ENCODE measurements at places on chromosomes 2 and 18.

DNA sequence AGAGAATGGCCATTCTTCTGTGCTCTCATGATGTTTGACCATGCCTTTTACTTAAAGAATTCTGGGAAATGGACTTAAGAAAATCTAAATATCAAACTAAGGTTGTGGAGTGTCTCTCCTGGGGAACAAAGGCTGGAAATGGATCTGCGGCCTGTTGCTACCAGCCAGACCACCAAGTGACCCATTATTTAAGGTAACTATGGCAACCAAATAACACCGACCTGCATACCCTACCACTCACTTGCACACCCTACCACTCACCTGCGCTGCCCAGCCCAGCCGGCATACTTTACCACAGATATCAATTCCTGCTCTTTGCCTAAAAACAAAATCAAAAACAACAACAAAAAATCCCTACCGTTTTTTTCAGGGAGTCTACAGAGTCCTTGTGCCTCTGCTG is 203.2 kb downstream of the NBAS start:
- DNase-seq = no peak

DNA sequence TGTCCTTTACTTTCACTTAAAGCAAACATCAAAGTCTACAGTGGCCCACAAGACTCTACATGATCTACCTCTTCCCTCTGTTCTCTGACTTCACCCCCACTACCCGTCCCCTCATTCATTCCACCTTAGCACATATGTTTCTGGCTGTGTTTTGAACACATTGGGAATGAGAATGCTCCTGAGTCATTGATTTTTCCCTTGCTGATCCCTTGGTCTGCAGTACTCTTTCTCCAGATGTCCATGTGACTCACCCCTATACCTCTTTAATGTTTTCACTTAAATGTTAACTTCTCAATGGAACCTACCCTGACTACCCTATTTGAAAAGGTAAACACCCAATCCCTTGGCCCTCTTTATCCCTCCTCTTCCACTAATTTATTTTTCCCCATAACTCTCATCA is 30.7 kb upstream of the FRZB start:
- DNase-seq = no peak

- DNase-seq = no peak
These were observed at the start of gene NPAS2 for GRCh38 chr2:100819370-100820272. TSS of gene NPAS2 (plus strand) at chr2:100820139. CDS start at chr2:100904755, 84,616 bp downstream.

DNA sequence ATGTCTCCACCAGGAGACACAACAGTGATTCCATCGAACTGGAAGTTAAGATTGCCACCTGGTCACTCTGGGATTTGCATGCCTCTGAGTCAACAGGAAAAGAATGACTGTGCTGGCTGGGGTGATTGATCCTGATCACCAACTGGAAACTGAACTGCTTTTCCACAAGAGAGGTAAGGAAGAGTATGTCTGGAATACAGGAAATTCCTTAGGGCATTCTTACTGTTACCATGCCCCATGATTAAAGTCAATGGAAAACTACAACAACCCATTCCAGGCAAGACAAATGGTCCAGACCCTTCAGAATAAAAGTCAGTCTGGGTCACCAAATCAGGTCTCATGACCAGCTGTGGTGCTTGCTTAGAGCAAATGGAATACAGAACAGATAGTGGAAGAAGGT is 12.0 kb upstream of the DDX1 start:
- no peak for DNase-seq

GRCh38 chr2:67671464-67672450 is 274.6 kb downstream of the ETAA1 start:
- DNase-seq = no peak

- no peak for DNase-seq
These were observed at the start of gene ADCYAP1 for GRCh38 chr18:904218-905090. TSS of gene ADCYAP1 (plus strand) at chr18:904871. CDS start at chr18:905387, 516 bp downstream.

DNA sequence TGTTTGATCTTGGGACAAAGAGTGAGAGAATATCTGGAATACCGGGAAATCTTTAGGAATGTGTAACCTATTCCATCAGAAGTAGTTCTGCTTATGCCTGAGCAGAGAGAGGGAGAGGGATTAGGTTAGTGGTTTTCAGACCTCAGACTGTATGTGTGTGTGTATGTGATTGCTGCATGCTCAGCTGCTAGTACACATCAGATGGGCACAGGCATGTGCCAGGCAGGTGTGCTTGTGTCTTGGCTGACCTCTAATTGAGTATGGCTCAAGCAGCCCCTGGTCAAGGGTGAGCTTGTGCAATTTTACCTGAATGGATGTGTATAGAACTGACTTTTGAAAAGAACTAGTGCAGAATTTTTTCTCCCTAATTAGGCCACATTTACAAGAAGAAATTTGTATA is 91.2 kb downstream of the INSIG2 start:
- no peak for DNase-seq

DNA sequence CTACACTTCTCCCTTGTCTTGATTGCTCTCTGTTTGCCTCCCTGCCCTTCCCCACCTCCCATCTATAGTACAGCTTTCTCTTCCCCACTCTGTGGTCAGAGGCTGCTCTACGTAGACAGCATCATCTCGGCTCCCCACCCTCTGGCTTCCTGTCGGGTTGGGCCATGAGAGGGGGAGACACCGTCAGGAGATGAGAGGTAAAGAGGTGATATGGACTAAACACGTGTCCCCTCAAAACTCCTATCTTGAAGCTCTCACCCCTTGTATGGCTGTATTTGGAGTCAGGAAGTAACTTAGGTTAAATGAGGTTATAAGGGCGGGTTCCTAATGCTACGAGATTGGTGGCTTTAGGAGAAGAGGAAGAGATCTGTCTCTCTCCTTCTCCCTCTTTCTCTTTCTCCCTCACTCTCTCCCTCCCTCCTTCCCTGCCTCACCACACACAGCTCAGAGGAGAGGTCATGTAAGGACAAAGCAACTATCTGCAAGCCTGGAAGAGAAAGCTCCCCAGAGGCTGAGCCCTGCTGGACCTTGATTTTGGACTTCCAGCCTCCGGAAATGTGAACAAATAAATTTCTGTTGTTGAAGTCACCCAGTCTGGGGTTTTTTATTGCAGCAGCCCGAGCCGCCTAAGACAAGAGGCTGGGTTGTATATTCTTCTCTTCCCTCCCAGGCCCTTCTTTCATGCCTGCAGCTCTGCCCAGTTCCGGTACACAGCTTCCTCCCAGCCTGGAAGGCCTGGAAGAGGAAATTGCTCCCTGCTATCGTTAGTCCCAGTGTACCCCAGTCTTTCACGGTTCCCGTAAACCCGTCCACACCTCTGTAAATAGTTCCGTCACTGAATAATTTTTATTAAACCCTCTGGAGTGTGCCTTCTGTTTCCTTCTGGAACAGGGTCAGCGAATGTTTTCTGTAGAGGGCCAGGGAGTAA is 138.0 kb downstream of the AKAIN1 start:
- no peak for DNase-seq

GRCh38 chr2:3195641-3196476 is 181.8 kb downstream of the EIPR1 start:
- no peak for DNase-seq

- no peak for DNase-seq
These were observed 92.7 kb downstream of the USP40 start for GRCh38 chr2:233473878-233474277.

DNA sequence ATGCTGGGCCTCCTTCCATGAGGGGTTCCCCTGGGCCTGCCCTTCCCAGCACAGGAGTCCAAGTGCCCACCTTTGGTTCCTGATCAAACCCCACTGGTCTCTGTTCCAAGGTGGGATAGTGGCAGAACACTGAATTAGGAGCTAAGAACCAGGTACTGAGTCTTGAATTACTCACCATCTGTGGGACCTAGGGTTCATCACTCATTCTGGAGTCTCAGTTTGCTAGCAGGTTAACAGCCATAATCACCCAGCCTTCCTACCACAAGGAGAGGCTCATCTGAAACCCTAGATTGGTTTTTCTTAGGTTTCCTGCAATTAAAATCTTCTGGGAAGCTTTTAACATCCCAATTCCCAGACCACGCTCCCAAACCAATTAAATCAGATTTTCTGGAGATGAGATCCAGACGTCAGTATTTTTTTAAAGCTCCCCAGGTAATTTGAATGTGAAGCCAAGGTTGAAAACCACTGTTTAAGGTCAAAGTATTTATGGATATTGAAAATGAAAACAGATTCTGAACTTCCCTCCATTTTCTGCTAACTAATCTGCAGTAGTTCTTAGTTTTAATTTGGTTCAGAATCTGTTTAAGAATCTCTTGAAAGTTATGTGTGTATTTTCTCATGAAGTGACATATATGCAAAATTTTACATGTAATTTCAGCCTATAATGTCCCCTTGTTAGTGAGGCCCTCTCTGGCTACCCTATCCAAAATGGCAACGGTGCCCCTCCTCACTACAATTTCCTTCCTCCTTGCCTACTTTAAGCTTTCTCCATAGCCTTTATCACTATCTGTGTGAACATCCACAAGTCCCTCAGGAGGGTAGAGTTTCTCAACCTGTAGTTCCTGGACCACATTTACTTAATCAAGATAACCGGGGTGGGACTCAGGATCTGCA is 166.5 kb upstream of the CXCR4 start:
- no peak for DNase-seq

DNA sequence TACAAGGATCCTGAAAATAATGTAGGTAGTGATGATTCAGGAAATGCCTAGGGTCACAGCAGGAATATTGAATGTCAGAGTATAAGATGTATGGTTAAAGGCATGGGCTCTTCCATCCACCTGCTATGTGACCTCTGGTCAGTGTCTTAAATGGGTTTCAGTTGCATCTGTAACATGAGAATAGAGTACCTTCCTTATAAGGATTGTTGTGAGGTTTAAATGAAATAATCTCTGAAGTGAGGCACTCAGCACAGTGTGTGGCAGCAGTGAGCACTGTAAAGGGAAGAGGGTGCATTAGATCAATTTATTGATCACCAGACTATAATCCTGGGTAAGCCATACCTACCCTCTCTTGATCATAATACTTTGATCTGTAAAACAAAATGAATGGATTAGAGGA is 319.1 kb downstream of the SLC4A3 start:
- DNase-seq = no peak

GRCh38 chr2:3121601-3122000 is 256.0 kb downstream of the EIPR1 start:
- DNase-seq = no peak

- DNase-seq = no peak
These were observed 239.3 kb downstream of the GBX2 start for GRCh38 chr2:235928751-235929370.

- DNase-seq = no peak
These were observed 185.6 kb downstream of the LPIN1 start for GRCh38 chr2:11932048-11932512.

DNA sequence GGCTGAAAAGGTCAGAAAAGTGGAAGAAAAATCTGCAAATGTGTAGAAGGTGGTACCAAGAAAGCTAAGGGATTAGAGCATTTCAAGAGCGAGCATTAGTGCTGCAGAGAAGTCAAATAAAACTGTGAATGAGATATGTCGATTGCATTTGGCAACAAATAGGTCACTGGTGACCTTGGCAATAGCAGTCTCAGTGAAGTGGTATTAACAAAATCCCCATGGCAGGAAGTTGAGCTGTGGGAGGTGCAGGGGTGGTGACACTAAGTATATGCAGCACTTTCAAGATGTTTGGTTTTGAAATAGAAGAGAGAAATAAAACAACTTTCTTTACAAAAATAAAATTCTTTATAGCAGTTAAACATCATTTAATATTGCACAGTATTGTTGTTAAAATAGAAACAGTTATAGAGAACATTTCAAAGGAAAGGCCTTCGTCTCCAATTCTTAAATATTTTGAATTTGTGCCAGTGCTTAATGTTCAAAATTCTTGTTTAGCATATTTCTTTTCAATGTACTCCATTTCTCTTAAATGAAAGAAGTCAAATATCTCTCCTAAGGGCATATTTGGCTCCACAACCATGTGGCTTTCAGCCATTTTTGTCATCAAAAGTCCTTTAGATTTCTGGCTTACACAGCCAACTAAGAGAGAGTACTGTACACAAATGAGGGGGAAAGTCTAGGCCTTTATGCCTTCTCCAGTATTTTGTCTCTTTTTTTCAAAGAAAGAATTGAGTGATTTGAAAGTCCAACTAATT is 443.0 kb upstream of the MMADHC start:
- no peak for DNase-seq

- DNase-seq = no peak
These were observed 270.6 kb downstream of the DCC start for GRCh38 chr18:52610451-52611115.

DNA sequence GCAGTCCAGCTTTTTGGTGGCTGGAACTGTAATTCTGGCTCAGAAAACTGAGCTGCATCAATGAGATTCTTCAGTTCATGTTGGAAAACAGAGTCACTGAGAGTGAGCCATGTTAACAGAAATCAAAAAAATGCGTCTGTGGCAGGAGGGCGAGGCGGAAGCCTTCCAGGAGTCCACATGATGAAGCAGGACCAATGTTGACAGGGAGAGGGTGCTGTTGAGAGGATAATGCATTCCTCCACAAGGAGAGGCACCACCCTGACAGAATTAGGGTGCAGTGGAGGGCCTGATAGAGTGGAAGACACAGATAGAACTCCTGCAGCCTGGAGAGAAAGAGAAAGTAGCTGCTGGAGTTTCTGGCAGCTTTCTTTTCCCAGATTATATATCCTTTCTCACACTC is 111.5 kb downstream of the MGAT5 start:
- DNase-seq = no peak

DNA sequence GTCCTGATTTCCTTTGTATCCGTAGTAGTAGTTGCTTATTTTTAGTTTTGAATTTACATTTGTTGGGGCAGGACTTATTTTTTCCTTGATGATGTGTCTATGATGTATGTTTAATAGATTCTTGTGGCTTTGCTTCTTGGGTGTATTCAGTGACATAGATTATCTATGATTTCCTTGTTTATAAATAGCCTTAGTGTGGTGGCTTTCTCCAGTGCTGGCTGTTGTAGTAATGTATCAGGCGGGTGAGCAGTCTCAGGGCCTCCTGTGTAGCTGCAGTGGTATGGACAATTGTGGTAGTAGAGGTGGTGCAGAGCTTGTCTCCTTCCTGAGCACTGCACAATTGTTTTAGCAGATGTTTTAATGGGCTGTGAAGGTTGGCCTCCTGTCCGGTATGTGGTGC is 60.5 kb downstream of the SMCHD1 start:
- DNase-seq = no peak

DNA sequence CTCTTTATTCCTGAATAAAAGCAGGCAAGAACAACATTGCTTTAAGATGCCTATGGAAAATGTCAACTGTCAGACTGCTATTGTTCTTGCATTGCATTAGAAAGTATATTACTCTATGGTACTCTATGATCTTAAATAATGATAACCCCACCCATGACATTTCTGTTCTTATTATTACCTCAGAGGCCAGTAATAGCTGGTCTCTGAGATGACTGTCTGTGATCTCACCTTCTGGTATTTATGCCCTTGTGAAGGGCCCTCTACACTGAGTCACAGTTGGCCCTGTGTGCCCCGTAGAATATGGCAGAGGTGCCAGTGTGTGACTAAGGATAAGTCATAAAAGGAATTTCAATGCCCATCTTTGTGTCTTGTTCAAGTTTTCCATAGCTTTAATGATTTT is 61.0 kb downstream of the SPP2 start:
- no peak for DNase-seq

- no peak for DNase-seq
These were observed 235.0 kb downstream of the MBD5 start for GRCh38 chr2:148255929-148256328.

GRCh38 chr2:2743164-2743571 is 412.1 kb upstream of the MYT1L start:
- peak; percentile 2 for DNase-seq

GRCh38 chr2:224178056-224178455 is 139.0 kb upstream of the SERPINE2 start:
- DNase-seq = peak; percentile 52

GRCh38 chr2:219569041-219569440 is 2.3 kb downstream of the OBSL1 start:
- no peak for DNase-seq
